Thyroid gland (tissue), 4 donors: ENCODE measurements at places on chromosomes 12 and 14.

- DNase-seq: no peak
Measured at GRCh38 chr14:90665321-90666000, 150.8 kb downstream of the TTC7B start.

GRCh38 chr14:102058961-102059360, 27.9 kb downstream of the HSP90AA1 start:
- DNase-seq: no peak

DNA sequence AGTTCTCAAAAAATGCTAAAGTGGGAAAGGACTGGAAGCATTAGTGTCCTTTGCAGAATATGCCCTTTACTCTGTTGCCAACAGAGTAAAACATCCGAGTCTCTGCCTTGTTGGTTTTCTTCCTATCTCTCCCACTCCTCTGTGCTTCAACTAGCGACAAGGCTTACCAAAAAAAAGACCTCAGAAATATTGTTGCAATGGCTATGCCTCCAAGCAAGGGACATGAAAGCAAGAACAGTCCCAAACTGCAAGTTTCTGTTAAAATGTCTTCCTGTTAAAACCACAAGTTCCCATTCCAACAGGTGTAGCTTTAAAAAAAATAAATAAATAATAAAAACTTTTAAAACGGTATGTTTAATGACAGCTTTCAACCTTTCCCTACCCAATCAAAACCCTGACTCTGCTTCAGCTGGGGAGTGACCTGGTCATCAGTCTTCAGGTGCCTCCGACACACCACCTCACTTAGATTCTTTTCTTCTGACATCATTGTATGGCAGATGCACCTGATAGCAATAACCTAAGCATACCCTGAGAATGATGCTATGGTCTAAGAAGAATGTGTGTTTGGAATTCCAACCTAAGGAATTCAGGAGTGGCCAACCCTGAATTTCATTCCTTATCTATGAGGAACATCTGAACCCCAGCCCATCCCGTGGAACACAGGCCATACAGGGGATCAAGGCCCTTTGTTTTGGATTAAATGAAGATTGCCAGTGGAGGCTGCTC, 81.0 kb downstream of the RPS29 start:
- no peak for DNase-seq

DNA sequence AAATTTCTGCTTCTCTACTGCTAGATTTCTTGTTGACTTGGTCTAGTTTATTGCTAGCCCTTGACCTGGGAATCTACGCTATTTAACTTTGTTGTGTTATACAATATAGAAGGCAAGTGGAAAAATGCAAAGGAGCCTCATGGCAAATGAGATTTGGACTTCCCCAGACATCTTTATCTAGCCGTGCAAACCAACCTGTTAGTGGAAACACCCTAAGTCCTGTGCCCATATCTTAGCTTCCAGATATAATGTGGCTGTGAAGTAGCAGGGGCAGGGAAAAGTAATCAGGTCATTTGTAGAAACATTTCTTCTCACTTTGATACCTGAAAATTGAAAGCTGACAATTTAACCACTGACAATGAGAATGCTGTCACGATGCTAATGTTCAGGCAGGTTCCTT, 90.7 kb upstream of the ATP2B1 start:
- DNase-seq: no peak

DNA sequence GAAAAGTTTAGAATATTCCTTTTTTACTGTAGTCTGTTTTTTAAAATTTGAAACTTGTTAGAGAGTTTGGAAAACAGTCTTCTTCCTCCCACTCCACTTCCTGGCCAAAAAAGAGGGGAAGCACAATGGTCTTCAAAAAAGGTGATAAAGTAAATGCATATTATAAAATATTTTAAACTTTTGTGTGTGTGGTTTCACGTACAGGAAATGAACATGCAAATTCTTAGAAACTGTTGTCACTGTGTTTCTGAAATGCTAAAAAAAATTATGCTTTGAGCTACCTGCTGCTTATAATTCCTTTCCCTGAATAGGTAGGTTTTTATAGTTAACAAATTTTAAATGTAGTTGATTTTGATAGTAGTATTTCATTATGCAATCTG, 2.9 kb downstream of the FGFR1OP2 start:
- DNase-seq: no peak

DNA sequence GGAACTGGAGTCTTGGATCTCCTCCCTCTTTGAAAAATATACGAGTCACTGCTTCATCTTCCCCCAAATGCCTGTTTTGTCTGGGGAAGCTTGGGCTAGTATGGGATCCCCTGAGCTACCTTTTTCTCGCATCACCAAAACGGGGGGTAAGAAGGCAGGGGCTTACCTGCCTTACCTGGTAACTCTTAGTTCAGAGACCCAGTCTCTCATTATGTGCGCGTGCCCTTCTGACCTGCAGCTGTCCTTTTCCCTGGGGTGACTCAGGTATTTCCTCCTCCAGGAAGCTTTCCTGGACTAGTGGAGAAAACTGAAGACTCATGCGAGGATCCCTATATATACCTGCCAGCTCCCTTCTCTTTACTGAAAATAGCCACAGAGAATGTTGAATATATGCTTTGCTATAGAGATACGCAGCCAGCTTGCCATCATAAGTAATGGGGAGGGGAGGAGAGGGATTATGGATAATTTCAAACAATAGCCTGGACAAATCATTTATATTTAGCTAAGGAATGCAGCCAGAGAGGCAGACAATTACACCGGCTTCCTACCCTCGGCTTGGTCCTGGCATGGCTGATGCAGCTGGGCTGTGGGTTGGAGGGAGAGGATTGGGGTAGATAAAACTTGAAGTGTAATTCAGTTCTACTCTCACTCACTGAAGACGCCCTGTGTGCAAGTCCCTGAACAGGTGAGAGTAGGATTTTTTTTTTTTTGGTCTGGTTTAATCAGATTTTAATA, 1.1 kb downstream of the TSPAN9 start:
- no peak for DNase-seq

- DNase-seq: no peak
Measured at GRCh38 chr12:47547077-47547476, 158.8 kb downstream of the RPAP3 start.

- DNase-seq: no peak
Measured at GRCh38 chr14:60773558-60773957, 39.0 kb downstream of the MNAT1 start.

DNA sequence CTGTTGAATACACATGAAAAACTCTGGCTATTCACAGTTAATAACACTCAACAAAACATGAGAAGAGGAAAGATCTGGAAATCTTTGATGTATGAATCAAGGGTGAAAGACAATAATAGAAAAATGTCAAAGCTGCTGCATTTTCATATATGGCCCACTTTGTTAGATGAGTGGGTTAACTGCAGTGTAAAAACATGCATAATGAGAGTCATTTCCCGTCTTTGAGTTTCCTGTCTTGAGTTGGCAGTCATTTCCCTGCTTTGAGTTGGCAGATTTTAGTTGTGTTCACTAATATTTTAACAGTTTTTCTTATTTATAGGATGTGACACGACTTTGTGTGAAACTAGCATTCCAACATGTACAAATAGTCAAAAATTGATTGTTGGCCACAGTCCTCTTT, 87.9 kb upstream of the PTPRQ start:
- no peak for DNase-seq
